Left ventricle myocardium superior (tissue), 1 donor: ENCODE measurements at places on chromosomes 12 and 14. TPM values are rescaled to one million over a fixed set of nuclear protein-coding genes. Genes with fewer than 3 reads are reported as not detected.

Gene ERP27
- 0.25 TPM for total RNA-seq

Gene FZD10
- 0.07 TPM for total RNA-seq

Gene RAB15
- total RNA-seq, result 9.0 TPM

Gene PDE6H
- total RNA-seq, result not detected

Gene FBRSL1
- 68.0 TPM for total RNA-seq

Gene MYF5
- not detected for total RNA-seq

Gene KRT3
- not detected for total RNA-seq

Gene BDKRB1
- total RNA-seq, result not detected

Gene SOCS2
- 9.0 TPM for total RNA-seq

Gene CD27
- total RNA-seq, result 0.20 TPM

Gene IRAK3
- total RNA-seq, result 5.3 TPM
